Fibroblast of lung (primary cell): ENCODE measurements at places on chromosomes 1 and 21. TPM values are rescaled to one million over a fixed set of nuclear protein-coding genes. Genes with fewer than 3 reads are reported as not detected.
A peak's percentile ranks its signal among the peaks of the same experiment; 100 is the strongest.

DNA sequence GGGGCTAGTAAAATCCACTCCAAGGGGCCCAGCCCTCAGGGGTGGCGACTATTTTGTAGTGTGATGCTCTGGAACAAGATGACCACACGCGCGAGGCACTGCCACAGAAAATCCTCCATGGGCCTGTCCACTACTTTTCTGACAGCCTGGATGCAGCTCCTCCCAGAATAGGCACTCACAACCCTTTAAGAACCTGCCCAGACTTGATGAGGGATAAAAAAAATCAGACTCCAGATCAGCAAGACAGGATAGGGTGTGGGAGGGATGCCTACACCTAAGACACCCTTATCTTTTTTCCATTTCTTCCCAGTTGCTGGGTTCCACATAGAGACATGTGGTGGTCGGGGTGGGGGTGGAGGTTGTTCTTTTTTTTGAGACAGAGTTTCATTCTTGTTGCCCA, 33.5 kb downstream of the PCAT6 start:
- no peaks in the 10 kb centered on the region for H3K4me1 ChIP-seq
- no peak for DNase-seq
- H3K27ac ChIP-seq = no peak overlapping the region
- H3K36me3 ChIP-seq = no peaks in the 10 kb centered on the region
- no peak overlapping the region for H3K4me3 ChIP-seq

- DNase-seq = peak; percentile 2
- no peaks in the 10 kb centered on the region for H3K36me3 ChIP-seq
- H3K27ac ChIP-seq = no peak overlapping the region
- peaks cover 10% of the 10 kb centered on the region for H3K27me3 ChIP-seq
These were observed 36.2 kb upstream of the KCNA10 start for GRCh38 chr1:110554871-110555801.

GRCh38 chr1:58094221-58094620, 452.3 kb downstream of the OMA1 start:
- no peak for DNase-seq
- no peaks in the 10 kb centered on the region for H3K27me3 ChIP-seq
- no peaks in the 10 kb centered on the region for H3K4me1 ChIP-seq
- H3K27ac ChIP-seq = no peak overlapping the region
- no peaks in the 10 kb centered on the region for H3K36me3 ChIP-seq

- H3K27ac ChIP-seq = peak overlapping the region; percentile 41
- no peaks in the 10 kb centered on the region for H3K36me3 ChIP-seq
- H3K4me1 ChIP-seq = peaks cover 3% of the 10 kb centered on the region
- peak; percentile 49 for DNase-seq
- H3K27me3 ChIP-seq = no peaks in the 10 kb centered on the region
- H3K4me3 ChIP-seq = peak overlapping the region; percentile 87
These were observed 992 bp downstream of the TENT5C start for GRCh38 chr1:117606649-117607430.

GRCh38 chr1:78289603-78290002, 201.2 kb upstream of the PTGFR start:
- H3K36me3 ChIP-seq = no peaks in the 10 kb centered on the region
- no peaks in the 10 kb centered on the region for H3K4me1 ChIP-seq
- no peaks in the 10 kb centered on the region for H3K27me3 ChIP-seq
- no peak overlapping the region for H3K27ac ChIP-seq
- DNase-seq = no peak
- no peak overlapping the region for H3K4me3 ChIP-seq

GRCh38 chr1:41900603-41901444, 17.9 kb downstream of the HIVEP3 start:
- peak; percentile 87 for DNase-seq
- H3K36me3 ChIP-seq = no peaks in the 10 kb centered on the region
- H3K27me3 ChIP-seq = no peaks in the 10 kb centered on the region
- no peak overlapping the region for H3K27ac ChIP-seq

GRCh38 chr1:37851262-37851661, 8.1 kb downstream of the MTF1 start:
- H3K27me3 ChIP-seq = no peaks in the 10 kb centered on the region
- no peaks in the 10 kb centered on the region for H3K36me3 ChIP-seq
- DNase-seq = no peak
- H3K27ac ChIP-seq = no peak overlapping the region
- H3K4me1 ChIP-seq = no peaks in the 10 kb centered on the region
- no peak overlapping the region for H3K4me3 ChIP-seq

DNA sequence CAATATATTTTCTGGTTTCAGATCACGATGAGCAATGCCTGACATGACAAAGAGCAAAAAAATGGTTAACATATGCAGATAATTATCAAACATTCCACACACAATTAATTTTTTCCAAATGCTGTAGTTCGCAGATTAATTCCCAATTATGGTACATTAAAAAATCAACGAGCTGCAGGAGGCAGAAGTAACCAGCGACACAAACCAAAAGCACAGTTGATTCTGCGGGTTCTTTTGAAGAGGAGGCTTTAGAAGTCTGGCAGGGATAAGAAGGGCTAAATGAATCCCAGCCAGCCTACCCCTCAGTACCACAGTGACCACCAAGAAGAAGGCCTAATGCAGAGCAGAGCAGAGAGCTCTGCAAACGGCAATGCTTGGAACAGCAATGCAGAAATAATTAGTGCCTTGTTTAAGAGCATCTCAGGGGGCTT, 17.0 kb upstream of the KNCN start:
- peaks cover 2% of the 10 kb centered on the region for H3K36me3 ChIP-seq
- DNase-seq = no peak
- H3K4me3 ChIP-seq = no peak overlapping the region

- H3K27me3 ChIP-seq = peaks cover 7% of the 10 kb centered on the region
These were observed 34.4 kb downstream of the ALPL start for GRCh38 chr1:21543598-21543997.

DNA sequence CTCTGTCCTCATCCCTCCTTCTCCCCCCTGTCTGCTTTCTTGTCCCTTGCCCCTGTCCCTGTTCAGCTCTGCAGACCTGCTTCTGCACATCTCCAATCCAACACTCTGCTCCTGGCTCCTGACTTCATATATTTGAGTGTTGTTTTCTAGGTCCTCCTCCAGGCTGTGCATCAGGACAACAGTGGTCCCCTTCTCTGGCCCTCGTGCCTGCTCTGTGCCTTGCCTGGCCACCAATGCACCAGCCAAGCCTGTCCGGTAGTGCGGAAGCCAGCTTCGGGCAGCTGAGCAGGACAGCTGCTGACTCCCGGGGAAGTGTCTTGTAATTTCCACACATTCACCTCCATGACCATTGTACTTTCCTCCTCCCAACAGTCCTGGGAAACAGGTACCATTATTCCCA, 203.4 kb upstream of the RAB4A start:
- no peaks in the 10 kb centered on the region for H3K4me1 ChIP-seq
- H3K36me3 ChIP-seq = no peaks in the 10 kb centered on the region
- no peaks in the 10 kb centered on the region for H3K27me3 ChIP-seq
- no peak overlapping the region for H3K4me3 ChIP-seq
- no peak overlapping the region for H3K27ac ChIP-seq

GRCh38 chr21:37228003-37228400, 39.1 kb downstream of the VPS26C start:
- H3K36me3 ChIP-seq = peaks cover 40% of the 10 kb centered on the region
- no peaks in the 10 kb centered on the region for H3K27me3 ChIP-seq
- no peak overlapping the region for H3K4me3 ChIP-seq
- H3K4me1 ChIP-seq = no peaks in the 10 kb centered on the region
- no peak for DNase-seq

DNA sequence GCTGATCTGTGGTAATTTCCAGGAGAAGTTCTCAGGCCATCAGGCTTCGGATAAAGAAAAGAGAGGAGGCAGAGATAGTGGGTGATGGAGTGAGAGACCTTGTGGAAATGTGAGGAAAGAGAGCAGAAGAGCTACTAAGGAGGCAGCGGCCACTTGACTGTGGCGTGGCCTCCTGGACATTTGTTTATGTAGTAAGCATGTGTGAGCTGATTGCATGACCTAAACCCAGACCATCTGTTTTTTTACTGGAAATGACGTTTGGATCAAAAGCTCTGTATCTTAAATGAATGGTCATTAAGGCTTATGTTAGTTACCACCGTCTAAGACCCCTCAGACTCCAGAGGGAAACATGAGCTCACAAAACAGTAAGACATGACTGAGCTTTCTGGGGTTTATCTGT, 13.6 kb downstream of the ATP1B1 start:
- peaks cover 19% of the 10 kb centered on the region for H3K4me1 ChIP-seq
- peaks cover 2% of the 10 kb centered on the region for H3K36me3 ChIP-seq
- H3K4me3 ChIP-seq = no peak overlapping the region
- DNase-seq = peak; percentile 48

DNA sequence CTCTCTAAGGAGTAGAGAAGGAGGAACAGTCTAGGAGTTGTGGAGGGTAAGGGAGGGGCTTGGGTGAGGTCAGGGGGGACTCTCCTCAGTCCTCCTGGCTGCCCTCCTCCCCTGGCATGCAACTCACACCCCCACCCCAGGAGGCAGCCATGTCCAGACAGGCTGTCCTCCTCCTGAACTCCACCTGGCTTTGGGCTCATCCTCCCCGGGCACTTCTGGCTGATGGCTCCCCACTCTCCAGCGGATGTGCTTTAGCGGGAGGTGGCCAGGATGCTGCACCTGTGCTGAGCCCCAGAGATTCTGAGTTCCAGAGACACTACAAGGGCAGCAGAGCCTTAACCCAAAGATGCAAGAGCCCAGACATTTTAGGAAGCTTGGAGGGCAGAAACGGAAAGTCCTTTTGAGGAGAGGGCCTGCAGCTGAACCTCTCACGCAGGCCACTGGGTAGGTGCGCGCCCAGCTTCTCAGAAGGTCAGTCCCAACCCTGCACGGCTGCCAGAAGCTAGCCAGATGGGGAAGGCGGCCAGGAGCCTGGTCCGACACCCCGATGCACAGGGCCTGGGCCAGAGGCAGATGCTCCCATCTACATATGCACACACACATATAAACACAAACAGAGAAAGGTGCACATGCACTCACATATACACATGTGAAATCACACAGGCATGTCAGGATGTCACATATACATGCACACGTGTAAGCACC, 83.4 kb downstream of the PDE9A start:
- H3K27ac ChIP-seq = no peak overlapping the region
- no peak overlapping the region for H3K4me3 ChIP-seq
- H3K4me1 ChIP-seq = no peaks in the 10 kb centered on the region
- H3K36me3 ChIP-seq = no peaks in the 10 kb centered on the region
- DNase-seq = no peak

DNA sequence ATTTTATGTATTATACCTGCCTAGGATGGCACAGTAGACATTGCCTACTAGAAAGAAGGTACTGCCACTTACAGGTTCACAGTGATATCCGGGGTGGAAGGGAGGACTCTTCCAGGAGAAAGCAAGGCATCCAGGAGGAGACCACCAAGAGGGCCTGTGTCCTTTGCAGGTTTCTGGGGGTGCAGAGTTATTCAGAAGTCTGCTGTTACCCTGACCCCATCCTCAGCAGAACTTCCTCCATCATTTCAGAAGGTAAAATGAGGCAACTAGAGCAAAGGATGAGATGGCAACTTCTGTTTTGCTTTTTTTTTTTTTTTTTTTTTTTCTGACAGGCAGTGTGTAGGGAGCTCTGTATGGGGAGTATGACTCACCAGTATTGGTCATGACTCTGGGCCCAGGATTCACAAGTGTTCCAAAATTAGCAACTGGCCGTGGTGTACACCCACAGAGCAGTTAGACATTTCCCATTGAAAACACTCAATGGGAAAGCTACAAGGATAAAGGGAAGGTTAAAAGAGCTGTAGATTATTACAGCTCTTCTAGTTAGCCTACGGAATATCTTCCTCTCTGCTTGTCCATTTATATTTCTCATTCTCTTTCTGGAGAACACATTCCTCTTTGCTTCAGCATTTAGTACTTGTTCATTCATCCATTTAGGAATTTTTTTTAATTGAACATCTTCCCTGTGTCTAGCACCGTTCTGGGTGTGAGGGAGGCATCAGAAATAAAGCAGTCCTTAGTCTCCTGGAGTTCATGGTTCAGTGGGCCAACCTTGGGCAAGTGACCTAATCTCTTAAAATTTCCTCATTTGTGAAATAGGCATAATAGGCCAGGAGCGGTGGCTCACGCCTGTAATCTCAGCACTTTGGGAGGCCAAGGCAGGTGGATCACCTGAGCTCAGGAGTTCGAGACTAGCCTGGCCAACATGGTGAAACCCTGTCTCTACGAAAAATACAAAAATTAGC, 50.5 kb upstream of the PPP2R5A start:
- H3K4me3 ChIP-seq = no peak overlapping the region
- no peaks in the 10 kb centered on the region for H3K36me3 ChIP-seq
- H3K27ac ChIP-seq = peak overlapping the region; percentile 37
- H3K27me3 ChIP-seq = no peaks in the 10 kb centered on the region
- peaks cover 5% of the 10 kb centered on the region for H3K4me1 ChIP-seq

- DNase-seq = no peak
- H3K27ac ChIP-seq = no peak overlapping the region
- no peaks in the 10 kb centered on the region for H3K27me3 ChIP-seq
- no peak overlapping the region for H3K4me3 ChIP-seq
These were observed 125.3 kb upstream of the HMGB4 start for GRCh38 chr1:33738536-33738935.

DNA sequence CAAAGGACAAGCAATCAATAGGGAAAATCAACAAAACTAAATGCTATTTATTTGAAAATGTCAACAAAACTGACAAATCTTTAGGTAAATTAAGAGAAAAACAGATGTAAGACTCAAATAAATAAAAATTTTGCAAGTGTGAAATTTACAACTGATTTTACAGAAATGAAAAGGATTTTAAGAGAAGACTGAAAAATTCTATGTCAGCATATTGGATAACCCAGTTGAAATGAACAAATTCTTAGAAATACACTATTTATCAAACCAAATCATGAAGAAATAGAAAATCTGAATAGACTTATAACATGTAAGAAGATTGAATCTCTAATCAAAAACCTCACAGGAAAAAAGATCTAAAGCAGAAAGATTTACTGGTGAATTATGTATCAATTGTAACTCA, 7.6 kb upstream of the SPRR2F start:
- H3K27ac ChIP-seq = no peak overlapping the region
- no peaks in the 10 kb centered on the region for H3K36me3 ChIP-seq
- no peak overlapping the region for H3K4me3 ChIP-seq
- H3K4me1 ChIP-seq = no peaks in the 10 kb centered on the region
- no peaks in the 10 kb centered on the region for H3K27me3 ChIP-seq

- no peaks in the 10 kb centered on the region for H3K36me3 ChIP-seq
- no peak overlapping the region for H3K4me3 ChIP-seq
- H3K27ac ChIP-seq = peak overlapping the region; percentile 69
These were observed 45.0 kb upstream of the BCL10 start for GRCh38 chr1:85321237-85321964.

The RHD gene
- total RNA-seq = not detected in 2 replicates

The FAM72B gene
- total RNA-seq = 0.51 and 2.3 TPM in 2 replicates

The CHIA gene
- total RNA-seq = not detected in 2 replicates

The AKNAD1 gene
- total RNA-seq = 0.17 and 0.26 TPM in 2 replicates

The C8A gene
- not detected in 2 replicates for total RNA-seq

The RNU1-4 gene
- total RNA-seq = under 0.01 and 3,997 TPM in 2 replicates

The KCND3 gene
- total RNA-seq = 0.66 and 2.3 TPM in 2 replicates
